Esophagus squamous epithelium (tissue), 5 donors: ENCODE measurements at places on chromosomes 2 and 18.

DNA sequence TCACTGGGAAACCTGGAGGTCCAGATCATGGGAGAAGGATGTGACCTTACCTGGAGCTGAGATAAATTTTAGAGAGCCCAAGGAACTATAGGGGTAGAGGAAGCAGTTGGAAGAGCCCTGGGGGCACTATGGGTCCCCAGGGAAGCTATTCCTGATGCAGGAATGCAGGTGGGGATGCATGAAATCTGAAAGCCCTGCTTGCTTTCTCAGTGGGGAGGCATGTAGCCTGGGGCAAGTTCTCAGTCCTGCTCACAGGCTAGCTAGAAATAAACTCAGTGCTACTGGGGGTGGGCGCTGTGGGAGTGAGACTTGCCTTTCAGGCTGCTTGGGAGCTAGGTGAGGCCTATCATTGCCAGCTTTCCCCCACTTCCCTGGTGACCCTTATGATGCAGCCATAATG lies 499.7 kb downstream of the PTH2R start:
- H3K27me3 ChIP-seq, result no peaks in the 10 kb centered on the region
- H3K4me3 ChIP-seq, result no peak overlapping the region
- no peaks in the 10 kb centered on the region for H3K36me3 ChIP-seq
- DNase-seq, result no peak

GRCh38 chr2:26052740-26053139 lies 18.9 kb downstream of the RAB10 start:
- no peak overlapping the region for H3K27ac ChIP-seq
- no peak for DNase-seq
- no peaks in the 10 kb centered on the region for H3K27me3 ChIP-seq
- peaks cover 33% of the 10 kb centered on the region for H3K4me1 ChIP-seq
- no peaks in the 10 kb centered on the region for H3K36me3 ChIP-seq

GRCh38 chr2:219207884-219208740 lies 1.5 kb downstream of the ZFAND2B start:
- peak overlapping the region; percentile 93 for H3K27ac ChIP-seq
- H3K36me3 ChIP-seq, result peaks cover 15% of the 10 kb centered on the region
- no peak for DNase-seq
- peak overlapping the region; percentile 83 for H3K4me3 ChIP-seq
- no peaks in the 10 kb centered on the region for H3K27me3 ChIP-seq

DNA sequence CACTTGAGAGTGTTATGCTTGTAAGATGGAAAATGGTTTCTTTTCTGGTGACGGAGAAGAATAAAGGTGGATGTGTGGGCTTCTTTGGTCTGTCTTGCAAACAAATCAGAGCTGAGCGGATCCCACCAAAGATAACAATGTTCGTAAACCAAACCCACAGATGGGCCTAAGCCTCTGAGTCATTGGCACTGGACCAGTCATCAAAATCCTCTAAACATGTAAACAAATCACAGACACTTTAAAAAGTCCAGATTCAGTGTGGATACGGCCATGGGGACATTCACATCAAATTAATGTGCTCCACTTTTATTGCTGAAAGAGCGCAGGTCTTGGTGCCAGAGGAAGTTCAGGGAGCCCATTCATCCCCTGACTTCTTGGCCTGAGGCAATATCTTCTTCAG lies 60.5 kb upstream of the TMEM200C start:
- H3K4me1 ChIP-seq, result no peaks in the 10 kb centered on the region
- no peak for DNase-seq
- H3K36me3 ChIP-seq, result no peaks in the 10 kb centered on the region
- H3K27ac ChIP-seq, result no peak overlapping the region
- H3K4me3 ChIP-seq, result no peak overlapping the region
- H3K27me3 ChIP-seq, result no peaks in the 10 kb centered on the region

GRCh38 chr2:229249536-229249935 lies 21.6 kb downstream of the PID1 start:
- H3K4me3 ChIP-seq, result no peak overlapping the region
- H3K27me3 ChIP-seq, result no peaks in the 10 kb centered on the region
- no peak for DNase-seq
- no peaks in the 10 kb centered on the region for H3K4me1 ChIP-seq

- no peaks in the 10 kb centered on the region for H3K36me3 ChIP-seq
- no peak for DNase-seq
- no peak overlapping the region for H3K27ac ChIP-seq
- no peak overlapping the region for H3K4me3 ChIP-seq
These were observed 61.7 kb upstream of the TEX51 start for GRCh38 chr2:126836761-126837679.

DNA sequence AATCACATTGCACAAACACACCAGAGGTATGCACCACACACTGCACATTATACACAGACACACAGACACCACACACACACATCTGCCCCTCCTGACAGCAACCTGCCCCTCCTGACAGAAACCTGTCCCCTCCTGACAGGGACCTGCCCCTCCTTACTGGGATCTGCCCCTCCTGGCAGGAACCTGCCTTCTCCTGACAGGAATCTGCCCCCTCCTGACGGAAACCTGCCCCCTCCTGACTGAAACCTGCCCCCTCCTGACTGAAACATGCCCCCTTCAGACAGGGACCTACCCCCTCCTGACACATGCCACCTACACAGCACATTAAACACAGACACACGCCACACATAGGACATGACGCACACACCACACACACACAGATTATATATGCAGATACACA lies 88.9 kb downstream of the PXDN start:
- peaks cover 3% of the 10 kb centered on the region for H3K27me3 ChIP-seq
- H3K4me1 ChIP-seq, result no peaks in the 10 kb centered on the region
- H3K36me3 ChIP-seq, result no peaks in the 10 kb centered on the region
- DNase-seq, result no peak
- no peak overlapping the region for H3K4me3 ChIP-seq
- H3K27ac ChIP-seq, result no peak overlapping the region

- no peak for DNase-seq
- no peaks in the 10 kb centered on the region for H3K4me1 ChIP-seq
- no peaks in the 10 kb centered on the region for H3K27me3 ChIP-seq
- no peaks in the 10 kb centered on the region for H3K36me3 ChIP-seq
- no peak overlapping the region for H3K27ac ChIP-seq
These were observed 333.0 kb downstream of the RPRM start for GRCh38 chr2:153145470-153145978.
